CD4-positive, alpha-beta T cell treated with Interleukin-17A for 1 hour (primary cell): ENCODE measurements at places on chromosomes 2 and 18.
A peak's percentile ranks its signal among the peaks of the same experiment; 100 is the strongest.

DNA sequence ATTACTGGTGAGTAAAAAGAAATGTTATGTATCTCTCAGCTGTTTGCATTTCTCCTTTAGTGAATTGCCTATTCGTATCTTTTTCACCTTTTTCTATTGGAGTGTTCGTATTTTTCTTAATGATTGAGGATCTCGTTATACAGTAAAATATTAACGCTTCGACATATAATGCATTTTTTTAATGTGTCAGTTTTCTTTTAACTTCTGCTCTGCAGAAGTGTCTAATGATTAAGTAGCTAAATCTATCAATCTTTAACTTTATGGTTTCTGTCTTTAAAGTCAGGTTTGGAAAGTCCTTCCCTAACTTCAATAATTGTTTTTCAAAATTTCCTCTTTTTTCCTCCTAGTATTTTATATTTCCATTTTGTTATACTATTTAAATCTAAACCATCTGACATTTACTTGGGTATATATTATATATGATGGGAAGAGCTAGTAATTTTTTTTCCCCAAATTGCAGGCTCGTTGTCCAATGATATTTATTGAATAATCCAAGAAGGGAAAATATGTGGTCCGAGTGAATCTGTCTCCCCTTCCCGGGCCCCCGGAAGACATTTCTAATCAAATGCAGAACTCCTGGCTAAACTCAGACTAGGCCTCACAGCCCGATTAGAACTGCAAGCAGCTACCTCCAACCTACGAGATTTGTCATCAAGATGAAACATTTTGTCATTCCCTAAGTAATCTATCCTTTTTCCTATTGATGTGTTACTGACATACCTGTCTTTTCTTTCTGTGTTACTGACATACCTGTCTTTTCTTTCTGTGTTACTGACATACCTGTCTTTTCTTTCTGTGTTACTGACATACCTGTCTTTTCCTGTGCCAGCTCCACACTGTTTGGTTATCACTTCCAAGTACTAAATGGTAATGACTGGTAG is 17.2 kb downstream of the PCBP1 start:
- peak; percentile 68 for DNase-seq

- DNase-seq: no peak
These were observed 11.2 kb upstream of the DAW1 start for GRCh38 chr2:227860221-227860641.

- DNase-seq: no peak
These were observed 249.8 kb downstream of the BCL11A start for GRCh38 chr2:60303680-60304079.

DNA sequence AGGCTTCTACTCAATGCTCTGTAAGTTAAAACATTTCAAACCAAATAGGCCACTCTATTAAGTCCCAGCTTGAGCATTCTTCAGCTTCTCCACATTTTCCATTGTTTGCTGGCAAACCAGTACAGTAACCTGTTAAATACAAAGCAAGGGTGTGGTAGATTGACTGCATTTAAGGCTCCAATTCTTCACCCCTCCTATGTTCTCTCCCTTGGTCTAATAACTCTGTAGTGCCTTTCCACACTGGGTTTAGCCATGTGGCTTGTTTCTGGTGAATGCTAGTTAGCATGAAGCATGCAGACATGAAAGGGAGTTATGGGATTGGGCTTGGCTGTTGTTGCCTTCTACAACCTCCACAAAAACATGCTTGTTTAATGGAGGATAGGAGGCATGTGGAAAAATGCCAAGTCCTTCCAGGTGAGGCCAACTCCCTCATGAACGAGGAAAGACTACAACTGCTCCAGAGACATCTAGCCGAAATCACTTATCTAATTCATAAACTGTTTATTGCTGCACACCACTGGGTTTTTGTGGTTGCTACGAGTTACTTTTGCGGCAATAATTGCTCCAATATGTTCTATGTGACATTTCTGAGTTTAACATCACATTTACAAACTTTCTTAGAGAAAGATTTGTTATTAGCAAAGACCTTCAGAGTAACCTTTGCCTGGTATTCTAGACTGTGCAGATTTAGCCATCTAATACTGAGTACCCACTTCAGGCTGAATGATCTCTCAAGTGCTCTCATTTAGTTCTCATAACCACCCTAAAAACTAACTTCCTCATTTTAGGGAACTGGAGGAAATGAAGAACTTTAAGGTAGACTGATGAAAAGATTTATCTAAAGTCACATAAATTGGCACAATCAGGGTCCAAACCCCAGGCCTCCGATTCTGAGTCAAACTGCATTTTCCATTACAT is 104.0 kb downstream of the SMAD2 start:
- DNase-seq: no peak

- no peak for DNase-seq
These were observed 36.4 kb downstream of the TBC1D8 start for GRCh38 chr2:101114815-101115214.

GRCh38 chr2:56009758-56010458 is 86.3 kb upstream of the EFEMP1 start:
- DNase-seq: no peak
